ENCODE measurements at places on chromosomes 1 and 21. TPM values are rescaled to one million over a fixed set of nuclear protein-coding genes. Genes with fewer than 3 reads are reported as not detected.

TDRD5 gene
- not detected for polyA plus RNA-seq

VWA5B1 gene
- not detected for polyA plus RNA-seq

NPR1 gene
- polyA plus RNA-seq: 0.05 TPM

ISG15 gene
- polyA plus RNA-seq: 11.6 TPM

TCHH gene
- 0.02 TPM for polyA plus RNA-seq

ILDR2 gene
- 0.02 TPM for polyA plus RNA-seq

KRTAP19-8 gene
- polyA plus RNA-seq: not detected

LIPI gene
- polyA plus RNA-seq: not detected

PADI1 gene
- 0.32 TPM for polyA plus RNA-seq

GBP4 gene
- polyA plus RNA-seq: not detected

LCE1C gene
- polyA plus RNA-seq: 25.6 TPM

KCNK2 gene
- 0.05 TPM for polyA plus RNA-seq

KRTAP20-1 gene
- polyA plus RNA-seq: not detected
